ENCODE measurements at places on chromosomes 12 and 14.

GRCh38 chr12:34304546-34304945 is 282.2 kb downstream of the ALG10 start:
- DNase-seq, result no peak

DNA sequence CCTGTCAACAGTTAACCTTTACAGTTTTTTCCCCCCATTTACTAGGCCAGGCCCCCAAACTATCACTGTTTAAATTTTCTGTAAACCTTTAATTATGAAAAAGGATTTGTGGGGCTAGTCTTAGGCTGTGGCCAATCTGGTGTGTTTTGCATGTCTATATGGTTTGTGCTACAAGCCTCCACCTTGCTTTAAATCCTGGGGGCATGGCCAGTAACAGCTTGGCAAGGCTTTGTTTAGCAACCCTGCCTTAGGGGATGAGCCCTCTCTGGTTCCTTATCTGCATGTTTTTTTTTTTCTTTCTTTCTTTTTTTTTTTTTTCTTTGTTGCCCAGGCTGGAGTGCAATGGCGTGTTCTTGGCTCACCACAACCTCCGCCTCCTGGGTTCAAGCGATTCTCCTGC is 102.7 kb downstream of the KCNMB4 start:
- DNase-seq, result no peak

DNA sequence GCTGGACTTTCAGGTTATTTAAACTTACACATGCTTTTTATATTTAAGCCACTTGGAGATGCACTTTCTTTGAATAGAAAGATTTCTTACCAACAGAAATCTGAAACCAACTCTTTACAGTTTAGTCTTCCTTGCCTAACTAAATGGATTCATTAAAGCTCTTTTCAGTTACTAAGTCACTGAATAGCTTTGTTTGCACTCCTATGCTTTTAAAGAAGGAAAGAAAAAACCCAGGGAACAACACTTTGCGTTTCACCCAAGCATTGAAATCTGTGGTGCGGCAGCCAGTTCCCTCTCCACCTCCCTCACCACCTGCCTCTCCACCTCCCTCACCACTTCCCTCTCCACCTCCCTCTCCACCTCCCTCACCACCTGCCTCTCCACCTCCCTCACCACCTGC is 70.3 kb downstream of the RIMBP2 start:
- DNase-seq, result no peak

DNA sequence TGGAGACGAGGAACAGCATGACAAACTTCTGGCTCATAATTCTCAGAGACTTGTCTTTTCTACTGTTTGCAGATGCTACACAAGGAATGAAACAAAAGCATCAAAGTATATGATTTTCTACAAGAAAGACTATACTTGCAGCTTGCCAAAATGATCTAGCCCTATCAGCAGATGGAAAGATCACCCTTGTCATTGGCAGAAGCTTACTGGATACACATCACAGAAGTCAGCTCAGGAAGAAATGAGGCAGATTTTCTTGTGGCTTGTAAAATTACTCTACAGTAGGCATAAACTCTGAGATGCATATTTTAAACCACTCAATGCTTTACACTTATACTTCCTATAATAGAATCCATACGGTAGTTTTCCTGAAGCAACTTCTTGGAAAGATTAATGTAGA is 20.6 kb downstream of the E2F7 start:
- no peak for DNase-seq

- DNase-seq, result no peak
Observed at GRCh38 chr14:59308673-59309072, 120.2 kb downstream of the DAAM1 start.

- no peak for DNase-seq
Observed at GRCh38 chr12:4996714-4997113, 47.0 kb upstream of the KCNA5 start.

DNA sequence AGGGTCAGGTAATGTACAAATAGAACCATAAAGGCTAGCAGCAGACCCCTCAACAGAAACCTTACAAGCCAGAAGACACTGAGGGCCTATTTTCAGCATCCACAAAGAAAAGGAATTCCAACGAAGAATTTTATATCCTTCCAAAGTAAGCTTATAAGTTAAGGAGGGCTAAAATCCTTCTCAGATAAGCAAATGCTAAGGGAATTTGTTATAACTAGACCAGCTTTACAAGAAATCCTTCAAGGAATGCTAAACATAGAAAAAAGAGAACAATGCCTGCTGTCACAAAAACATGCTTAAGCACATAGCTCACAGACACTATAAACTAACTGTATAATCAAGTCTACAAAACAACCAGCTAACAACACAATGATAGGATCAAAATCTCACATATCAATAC is 130.7 kb upstream of the RPL10L start:
- no peak for DNase-seq

DNA sequence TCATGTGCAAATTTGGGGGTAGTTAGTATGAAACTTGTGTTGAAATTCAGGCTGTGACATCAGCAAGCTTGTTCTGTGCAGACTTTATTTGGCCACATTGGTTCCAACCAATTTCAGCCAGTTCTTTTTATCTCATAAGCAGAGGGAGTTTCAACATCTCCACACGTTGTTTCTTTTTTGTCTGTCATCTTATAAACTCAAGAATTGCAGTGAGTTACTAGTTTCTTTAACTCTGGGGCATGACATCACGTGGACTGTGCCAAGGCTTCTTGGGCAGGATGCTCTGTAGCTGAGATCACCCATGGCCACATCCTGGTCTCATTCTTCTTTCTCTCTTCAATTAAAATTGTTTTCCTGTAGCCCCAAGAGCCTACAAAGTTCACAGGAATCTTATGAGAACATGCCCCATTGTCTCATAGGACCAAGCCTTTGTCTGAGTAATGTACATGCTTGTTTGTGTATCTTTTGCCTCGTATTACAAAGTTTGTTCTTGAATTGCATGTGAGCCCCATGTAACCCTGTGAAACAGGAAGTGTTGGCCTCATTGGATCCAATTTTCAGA is 982.0 kb upstream of the TMEM132C start:
- DNase-seq, result no peak

DNA sequence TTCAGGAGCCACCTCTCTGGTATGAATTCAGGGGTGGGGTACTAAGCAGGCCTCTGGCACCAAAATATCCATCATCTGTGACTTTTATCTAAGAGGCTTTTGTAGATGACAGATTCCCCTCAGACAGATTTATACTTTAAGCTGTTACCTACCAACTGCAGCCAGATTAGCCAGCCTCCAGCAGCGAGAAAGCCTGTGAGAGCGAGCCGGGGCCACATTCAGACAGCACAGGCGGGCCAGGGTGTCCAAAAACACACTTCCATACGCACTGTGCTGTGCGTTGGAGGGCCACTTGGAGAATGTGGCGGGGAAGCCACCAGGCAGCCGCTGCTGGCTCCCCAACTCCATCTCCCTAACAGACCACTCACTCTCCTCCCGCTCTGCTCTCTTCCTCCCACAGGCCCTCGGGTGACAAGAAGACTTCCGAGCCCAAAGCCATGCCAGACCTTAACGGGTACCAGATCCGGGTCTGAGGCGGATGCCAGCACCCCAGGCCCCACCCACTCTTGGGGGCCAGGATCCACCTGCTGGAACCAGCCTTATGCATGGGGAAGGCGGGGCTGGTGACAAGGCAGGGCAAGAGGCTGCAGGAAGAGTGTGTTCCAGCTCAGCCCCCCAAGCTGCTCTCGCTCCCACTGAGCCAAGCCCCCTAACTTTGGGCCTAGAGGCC is 17.4 kb downstream of the VASH1 start:
- no peak for DNase-seq

DNA sequence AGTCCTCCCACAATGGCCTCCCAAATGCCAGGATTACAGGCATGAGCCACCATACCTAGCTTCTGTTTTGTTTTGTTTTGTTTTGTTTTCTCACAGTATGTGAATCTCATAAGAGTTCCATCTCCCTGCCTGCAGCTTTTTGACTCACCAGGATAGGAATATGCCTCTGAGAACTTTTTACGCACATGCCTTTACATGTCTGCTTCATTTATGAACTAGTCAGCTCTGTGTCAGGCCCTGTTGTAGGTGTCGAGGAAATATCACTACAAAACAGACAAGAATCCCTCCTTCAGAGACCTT is 89.0 kb downstream of the BORCS5 start:
- DNase-seq, result no peak

- no peak for DNase-seq
Observed at GRCh38 chr14:71361336-71361735, 454.1 kb downstream of the PCNX1 start.

DNA sequence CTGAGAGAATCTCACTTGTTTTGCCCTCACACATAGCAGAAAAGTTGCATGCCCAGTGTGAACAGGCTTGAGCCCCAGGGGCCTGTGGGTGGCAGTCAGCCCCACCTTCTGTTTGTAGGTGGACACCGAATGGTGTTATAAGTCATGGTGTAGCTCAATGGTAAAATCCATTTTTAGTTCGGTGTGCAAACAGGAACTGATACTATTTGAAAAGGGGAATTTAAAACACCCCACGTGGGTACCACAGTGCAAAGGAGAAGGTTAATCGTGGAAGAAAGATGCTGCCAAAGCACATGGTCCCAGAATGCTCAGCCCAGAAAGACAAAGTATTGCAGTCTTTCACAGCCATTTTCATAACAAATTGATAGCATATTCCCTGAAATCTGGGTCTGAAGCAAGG is 71.8 kb upstream of the GZMB start:
- DNase-seq, result no peak

DNA sequence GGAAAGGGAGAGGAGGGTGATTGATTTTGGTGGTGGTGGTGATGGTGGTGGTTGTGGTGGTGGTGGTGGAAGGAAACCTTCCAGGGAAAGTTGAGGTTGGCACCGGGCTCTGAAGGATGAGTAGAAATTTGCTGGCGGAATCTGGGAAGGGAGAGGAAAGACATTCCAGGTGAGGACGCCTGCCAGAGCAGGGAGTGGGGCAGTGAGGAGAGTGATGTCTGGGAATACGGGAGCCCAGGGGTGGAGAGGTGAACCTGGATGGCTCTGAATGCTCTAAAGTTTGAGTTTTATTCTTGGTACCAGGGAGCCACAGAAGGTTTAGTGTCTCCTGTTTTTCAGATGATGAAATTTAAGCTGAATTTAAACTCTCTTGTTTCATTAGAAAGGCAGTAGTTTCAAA is 16.0 kb downstream of the CHST11 start:
- DNase-seq, result no peak

GRCh38 chr12:116662612-116663144 is 75.2 kb downstream of the SPRING1 start:
- DNase-seq, result no peak

- DNase-seq, result no peak
Observed at GRCh38 chr12:56084958-56085543, 5.1 kb downstream of the ERBB3 start.

- peak; percentile 48 for DNase-seq
Observed at GRCh38 chr14:105093038-105093430, 27.8 kb upstream of the GPR132 start.

DNA sequence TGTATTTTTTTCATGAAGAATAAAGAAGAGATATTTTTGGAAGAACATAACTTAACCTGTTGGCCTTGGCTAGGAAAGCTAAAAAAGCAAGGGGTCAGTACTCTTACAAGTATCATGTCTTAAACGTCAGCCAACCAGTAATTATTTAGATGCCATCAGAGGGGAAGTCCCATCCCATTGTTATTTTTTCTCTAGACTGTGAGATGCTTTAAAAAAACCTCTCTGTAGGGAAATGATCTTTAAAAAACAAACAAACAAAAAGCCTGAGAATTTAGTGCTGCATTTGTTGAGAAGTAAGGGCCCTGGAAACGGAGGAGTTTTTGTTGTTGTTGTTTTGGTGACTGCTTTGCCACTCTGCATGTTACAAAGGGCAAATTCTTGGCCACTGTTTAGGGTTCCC is 474.0 kb downstream of the ZFP36L1 start:
- no peak for DNase-seq

- peak; percentile 77 for DNase-seq
Observed at GRCh38 chr12:47885012-47885501, 19.7 kb downstream of the VDR start.
